Activated CD4-positive, alpha-beta T cell treated with anti-CD3 and anti-CD28 coated beads, Interleukin-2, Interleukin-6, amounts not matched to agents 100 ng/mL and 50 ng/mL, durations not matched to agents 16 hours and 8 hours (primary cell): ENCODE measurements at places on chromosomes 2 and 18.

- DNase-seq: no peak
Observed at GRCh38 chr2:237473878-237474441, 13.1 kb upstream of the MLPH start.

- no peak for DNase-seq
Observed at GRCh38 chr2:188322569-188323551, 31.2 kb downstream of the GULP1 start.

GRCh38 chr2:61512768-61513398 is 25.3 kb downstream of the XPO1 start:
- DNase-seq: no peak

DNA sequence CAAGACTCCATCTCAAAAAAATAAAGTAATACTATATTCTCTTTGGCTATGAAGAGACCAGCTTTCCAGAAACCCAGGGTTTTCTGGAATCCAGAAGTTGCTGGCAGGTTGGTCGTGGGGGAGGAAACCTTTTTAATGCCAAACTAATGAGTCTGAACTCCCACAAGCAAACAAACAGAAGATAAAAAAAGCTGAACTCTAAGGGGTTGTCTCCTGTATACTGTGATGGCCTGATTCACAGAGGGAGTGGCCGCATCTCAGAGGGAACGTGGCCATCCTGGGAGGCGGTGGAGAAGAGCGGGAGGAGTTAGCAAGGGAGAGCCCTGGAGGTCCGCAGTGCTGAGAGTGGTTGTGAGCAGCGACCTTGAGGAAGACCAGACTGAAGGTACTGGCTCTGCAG is 36.1 kb downstream of the LIMS1 start:
- DNase-seq: no peak

- DNase-seq: no peak
Observed at GRCh38 chr2:240172071-240172895, 31.8 kb upstream of the OTOS start.

- no peak for DNase-seq
Observed at GRCh38 chr2:37230581-37230980, 815 bp downstream of the CEBPZ start.

- no peak for DNase-seq
Observed at GRCh38 chr18:22650247-22650646, 232.5 kb upstream of the CTAGE1 start.

GRCh38 chr2:218745559-218746469 is 35.2 kb downstream of the TTLL4 start:
- DNase-seq: no peak

- peak; percentile 26 for DNase-seq
Observed at GRCh38 chr2:42314892-42315468, 46.0 kb downstream of the COX7A2L start.

- no peak for DNase-seq
Observed at GRCh38 chr18:12946549-12947284, 1.1 kb upstream of the SEH1L start.

DNA sequence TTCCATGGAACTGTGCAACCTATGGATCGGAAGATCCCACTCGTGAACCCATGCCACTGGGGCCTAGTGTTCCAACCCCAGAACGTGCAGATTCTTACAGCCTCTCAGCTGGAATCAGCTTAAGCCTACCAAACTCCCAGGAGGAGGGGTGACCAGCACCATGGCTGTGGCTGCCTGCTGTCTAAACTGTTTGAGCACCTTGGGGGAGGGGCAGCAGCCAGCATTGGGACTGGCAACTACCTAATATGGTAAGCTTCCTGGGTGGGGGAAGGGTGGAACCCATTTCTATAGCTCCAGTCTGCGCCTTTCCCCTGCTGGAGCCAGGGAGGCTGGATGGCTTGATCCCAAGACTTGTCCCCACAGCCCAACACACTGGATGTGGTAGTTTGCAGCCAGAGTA is 10.7 kb upstream of the POLE4 start:
- DNase-seq: no peak
